ENCODE measurements at places on chromosomes 2 and 18. TPM values are rescaled to one million over a fixed set of nuclear protein-coding genes. Genes with fewer than 3 reads are reported as not detected.

Gene SESTD1
- total RNA-seq = 26.3 TPM

Gene CYP26B1
- total RNA-seq = 0.94 TPM

DNA sequence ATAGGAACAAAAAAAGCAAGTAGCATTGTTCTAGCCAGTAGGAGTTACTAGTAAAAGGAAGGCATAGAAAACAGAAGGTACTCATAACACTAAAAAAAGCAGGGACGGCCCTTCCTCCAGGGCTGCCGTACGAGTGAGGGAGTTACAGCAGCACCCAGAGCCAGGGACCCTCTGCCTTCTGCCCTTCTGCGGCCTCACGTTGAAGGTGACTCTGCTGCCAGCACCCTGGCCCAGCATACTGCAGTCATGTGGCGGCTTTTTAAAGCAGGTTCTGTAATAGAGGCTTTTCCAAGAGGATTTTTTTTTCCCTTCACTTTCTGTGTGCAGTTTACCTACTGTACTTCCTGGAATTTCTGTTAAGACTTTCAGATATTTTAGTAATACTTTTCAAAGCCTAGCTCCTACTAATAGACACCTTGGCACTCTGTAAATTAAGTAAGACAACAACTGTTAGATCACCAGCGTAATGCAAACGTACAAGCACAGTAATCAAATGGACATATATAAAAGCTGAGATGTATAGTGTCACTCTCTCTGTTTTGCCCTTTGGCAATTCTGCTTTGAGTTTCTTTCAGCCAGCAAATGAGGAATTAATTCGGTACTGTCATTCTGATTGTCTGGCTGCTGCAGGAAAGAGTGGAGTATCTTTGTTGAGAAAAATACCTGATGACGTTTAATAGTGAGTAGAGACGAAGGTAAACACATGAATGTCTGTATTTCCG lies 161.5 kb downstream of the PTGR3 start:
- no peak for DNase-seq

Gene DCDC2C
- total RNA-seq = not detected

Gene CYP27C1
- total RNA-seq = not detected

Gene ALK
- total RNA-seq = not detected

DNA sequence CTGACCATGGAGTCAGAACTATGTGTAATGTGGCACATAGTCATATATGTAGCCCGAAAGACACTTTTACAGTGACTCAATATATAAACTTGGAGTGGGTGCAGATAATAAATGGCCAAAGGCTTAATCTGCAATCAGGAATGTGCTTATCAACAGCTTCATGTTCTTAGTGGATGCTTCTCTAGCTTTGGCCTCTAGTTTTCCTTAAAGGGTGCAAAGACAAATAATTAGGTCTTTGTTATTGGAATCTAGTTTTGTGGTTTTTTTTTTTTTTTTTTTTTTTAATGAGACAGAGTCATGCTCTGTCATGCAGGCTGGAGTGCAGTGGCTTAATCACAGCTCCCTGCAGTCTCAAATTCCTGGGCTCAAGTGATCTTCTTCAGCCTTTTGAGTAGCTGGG lies 625.6 kb downstream of the EPHA4 start:
- no peak for DNase-seq

Measured in NCI-H460 (cell line).